ENCODE measurements at places on chromosomes 1 and 21.

GRCh38 chr1:70768216-70768615 lies 279.4 kb downstream of the PTGER3 start:
- no peak for DNase-seq

DNA sequence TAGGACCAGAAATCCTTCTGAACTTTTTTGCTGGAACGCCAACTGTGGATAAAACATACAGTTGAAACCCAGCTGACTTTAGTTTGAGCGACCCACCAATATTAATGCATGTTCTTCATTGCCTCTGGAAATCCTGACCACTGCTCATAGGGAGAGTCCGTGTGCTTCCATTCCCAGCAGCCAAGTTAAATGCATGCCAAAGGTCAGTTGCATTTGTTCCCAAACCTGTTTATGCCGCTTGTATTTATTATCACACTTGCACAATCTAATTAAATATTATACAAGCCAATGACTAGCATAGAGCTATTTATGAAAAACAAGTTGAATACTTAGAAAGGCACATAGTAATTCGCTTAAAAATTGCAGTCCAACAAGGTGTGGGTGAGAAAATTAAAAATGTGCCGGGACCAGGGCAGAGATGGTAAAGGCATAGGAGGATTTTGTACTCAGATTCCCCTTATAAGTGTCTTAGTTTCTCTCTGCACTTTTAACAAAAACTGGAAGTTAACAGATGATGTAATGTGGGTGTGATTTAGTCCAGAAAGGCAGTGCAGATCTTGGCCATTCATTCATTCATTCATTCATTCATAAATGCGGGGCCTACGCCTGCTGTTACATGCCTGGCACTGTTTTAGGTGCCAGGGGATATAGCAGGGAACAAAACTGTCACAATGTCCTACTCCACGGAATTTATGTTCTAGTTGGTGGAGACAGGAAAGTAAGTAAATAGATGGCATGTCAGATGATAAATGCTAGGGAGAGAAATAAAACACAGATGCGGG lies 99.7 kb downstream of the PRDM2 start:
- DNase-seq = no peak

DNA sequence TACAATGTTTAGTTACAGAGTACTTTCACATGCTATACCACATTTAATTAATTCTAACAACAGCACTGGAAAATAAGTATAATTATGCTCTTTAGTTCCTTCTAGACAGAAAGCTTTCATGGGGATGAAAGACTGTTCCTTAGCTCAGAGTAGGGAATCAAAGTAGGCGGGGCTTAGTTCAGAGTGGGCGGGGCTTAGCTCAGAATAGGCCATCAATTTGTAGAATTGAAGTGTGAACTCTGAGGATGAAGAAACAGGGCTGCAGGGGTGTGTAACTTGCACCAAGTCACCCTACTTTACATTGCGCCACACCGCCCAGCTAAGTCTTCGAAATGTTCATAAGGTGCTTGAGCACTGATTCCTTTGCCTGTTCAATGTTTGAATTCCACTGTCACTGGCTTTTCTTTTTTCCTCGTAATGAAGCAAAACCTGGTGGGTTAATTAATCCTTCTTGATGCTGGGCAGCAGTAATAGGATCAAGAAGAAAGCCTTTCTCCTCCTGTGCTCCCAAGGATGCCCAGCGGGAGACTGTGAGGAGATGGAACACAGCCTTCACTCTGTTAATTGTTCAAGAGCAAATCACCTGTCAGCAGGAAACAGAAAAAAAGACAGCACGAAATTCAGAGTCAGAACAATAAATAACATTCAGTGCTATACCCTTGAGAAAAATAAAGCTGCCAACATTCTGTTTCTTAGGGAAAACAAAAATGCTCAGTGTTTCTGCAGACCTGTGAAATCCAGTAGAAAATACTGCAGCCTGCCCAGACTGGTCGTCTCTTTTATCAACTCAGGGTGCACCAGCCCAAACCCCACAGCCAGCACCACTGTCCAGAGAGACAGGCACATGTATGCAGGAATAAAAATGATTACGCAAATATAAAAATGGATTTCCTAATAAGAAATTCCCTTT lies 66.5 kb upstream of the CAMK1G start:
- DNase-seq = no peak

DNA sequence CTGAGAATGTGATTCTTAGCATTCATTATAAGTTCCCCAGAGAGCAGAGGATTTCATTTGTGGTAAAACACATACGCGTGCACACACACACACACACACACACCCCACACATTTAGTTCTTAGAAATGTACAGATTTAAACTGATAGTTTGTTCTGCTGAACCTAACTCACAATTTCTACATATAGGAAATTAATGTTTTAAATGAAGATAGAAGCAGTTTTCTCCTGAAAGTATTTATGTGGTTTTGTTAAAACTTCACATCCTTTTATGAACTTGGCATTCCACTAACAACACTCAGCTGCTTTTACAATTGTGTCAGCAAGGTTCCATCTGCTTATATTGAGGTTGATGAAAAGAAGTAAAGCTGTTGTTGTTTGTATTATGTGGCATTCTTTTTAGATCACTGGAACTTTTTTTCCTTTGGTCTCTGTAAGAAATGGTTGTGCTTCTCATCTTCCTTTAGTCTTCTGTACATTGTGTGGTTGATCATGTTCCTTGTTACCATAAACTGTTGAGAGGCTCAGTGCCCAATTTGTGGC lies 41.6 kb downstream of the AK4 start:
- no peak for DNase-seq

DNA sequence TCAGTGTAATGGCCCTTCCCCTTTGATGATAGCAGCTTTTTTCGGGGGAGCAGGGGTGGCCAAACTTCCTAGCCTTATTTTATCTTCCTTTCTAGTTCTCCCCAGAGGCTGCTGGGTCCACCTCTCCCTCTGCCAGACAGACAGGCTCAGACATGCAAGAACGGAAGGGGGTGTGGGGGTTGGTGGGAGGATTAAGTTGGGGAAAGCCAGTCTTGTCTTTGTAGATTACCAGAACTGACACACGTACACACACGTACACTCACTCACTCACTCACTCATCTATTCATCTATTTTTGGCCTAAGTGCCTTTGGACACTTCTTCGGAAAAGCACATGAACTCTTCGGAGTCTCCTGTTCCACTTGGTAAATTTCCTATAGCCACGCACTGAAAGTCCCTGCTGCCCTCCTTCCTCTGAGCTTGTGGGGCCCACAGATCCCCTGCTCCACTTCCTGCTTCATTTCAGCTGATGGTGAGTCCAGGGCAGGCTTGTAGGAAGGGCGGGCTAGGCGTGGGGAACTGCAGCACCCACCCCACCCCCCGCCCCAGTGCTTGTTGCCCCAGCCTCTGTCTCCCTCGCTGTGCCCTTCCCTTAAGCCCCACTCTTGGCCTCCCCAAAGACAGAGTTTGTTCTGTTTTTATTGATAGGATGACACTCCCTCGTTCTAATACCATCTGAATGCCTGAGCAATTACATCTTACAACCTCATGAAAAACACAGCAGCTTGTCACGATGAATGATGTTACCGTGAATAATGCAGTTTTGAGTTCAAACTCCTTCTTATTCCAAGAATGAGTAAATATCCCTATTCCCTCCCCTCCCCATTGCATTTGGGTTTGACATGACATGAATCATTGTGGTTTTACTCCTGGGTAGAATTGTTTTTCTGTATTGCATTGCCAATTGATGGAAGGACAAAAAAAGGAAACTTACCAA lies 60.7 kb upstream of the ATP5PO start:
- DNase-seq = no peak

Data from SK-N-DZ (cell line).